ENCODE measurements at places on chromosomes 12 and 14.

DNA sequence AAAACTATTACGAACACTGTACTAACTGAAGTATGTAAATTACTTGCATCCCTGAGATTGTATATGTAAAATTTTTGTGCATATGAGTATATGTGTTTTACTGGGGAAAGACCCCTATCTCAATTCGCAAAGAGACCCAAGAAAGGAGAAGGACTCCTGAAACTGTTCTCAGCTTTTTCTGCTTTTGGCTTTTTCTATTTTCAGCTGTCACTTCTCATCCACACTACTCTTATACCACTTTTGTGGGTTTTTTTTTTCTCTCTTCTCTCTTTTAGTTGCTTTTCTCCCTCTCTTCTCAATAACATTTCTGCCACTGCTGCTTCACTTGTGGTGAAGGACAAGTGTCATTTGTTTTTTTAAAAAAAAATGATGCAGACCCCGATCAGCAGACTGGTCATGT, 39.8 kb downstream of the NIN start:
- DNase-seq = no peak

GRCh38 chr14:74906925-74907521, 16.0 kb downstream of the RPS6KL1 start:
- DNase-seq = no peak

GRCh38 chr14:41541333-41541732, 65.3 kb upstream of the LRFN5 start:
- no peak for DNase-seq

GRCh38 chr12:19553175-19553574, 113.9 kb downstream of the AEBP2 start:
- no peak for DNase-seq

GRCh38 chr12:7937833-7938506, 2.0 kb upstream of the SLC2A3 start:
- DNase-seq = peak; percentile 56

Measured in stimulated activated CD4-positive, alpha-beta T cell treated with anti-CD3 and anti-CD28 coated beads, Interleukin-15, amount 100 ng/mL, for 24 hours (primary cell).